ENCODE measurements at places on chromosomes 12 and 14.

DNA sequence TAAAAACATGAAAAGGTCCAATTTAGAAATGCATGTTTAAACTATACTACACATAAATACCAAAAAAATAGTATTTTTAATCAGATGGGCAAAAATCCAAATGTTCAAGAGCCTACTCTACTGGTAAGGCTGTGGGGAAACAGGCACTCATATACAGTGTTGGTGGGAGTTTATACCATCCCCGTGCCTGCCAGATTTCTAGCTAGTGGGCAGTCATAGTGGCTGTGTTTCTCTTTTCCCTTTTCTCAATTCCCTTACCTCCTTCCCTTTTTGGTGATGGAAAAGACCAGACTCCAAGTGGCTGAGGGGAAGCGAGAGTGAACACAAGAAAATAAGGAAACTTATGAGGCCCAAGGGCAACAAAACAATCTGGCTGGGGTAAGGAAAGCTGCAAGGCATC is 14.7 kb downstream of the ZNF641 start:
- DNase-seq, result peak; percentile 33

DNA sequence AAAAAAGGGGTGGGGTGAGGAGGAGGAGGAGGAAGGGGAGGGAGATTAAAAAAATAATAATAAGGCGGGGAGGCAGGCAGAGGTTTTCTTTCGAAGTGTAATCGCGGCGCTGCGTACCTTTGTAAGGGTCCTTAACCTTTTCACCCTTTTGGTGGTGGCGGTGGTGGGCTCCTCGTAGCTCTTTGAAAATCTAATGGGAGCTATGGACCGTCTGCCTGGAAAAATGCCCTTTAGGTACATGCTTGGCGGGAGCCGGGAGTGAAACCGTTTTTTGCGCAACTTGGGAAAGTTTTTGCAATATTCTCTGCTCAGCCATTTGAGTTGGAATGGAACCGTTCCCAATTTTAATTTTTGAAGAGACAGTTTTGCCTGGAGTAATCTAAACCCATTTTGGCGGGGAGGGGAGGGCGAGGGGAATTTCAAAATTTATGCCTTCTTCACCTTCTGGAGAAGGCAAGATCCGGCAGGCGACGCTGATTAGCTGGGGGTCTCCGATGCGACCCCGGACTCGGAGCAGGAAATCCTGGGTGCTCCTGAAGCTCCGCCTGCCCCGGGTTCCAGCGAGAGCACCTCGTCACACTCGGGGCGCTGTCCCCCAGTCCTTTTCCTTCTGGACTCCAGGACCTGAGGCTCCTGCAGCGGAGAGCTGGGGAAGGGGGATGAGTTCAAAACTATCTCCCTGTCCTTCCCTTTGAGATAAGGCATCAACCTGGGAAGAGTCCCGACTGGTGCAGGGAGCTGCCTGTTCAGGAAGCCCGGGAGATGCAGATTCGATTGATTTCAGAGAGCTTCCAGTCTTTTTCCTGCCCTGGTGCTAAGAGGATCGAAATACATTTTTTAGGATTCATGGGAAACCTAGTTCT is 74.6 kb upstream of the TBX5 start:
- DNase-seq, result no peak

- DNase-seq, result peak; percentile 69
Measured at GRCh38 chr12:132511516-132512196, 21.7 kb downstream of the FBRSL1 start.

GRCh38 chr14:96660123-96660522 is 137.1 kb upstream of the VRK1 start:
- DNase-seq, result no peak

GRCh38 chr12:68970951-68971350 is 38.0 kb upstream of the CPM start:
- no peak for DNase-seq

GRCh38 chr14:70885343-70886022 is 21.8 kb upstream of the PCNX1 start:
- DNase-seq, result no peak

DNA sequence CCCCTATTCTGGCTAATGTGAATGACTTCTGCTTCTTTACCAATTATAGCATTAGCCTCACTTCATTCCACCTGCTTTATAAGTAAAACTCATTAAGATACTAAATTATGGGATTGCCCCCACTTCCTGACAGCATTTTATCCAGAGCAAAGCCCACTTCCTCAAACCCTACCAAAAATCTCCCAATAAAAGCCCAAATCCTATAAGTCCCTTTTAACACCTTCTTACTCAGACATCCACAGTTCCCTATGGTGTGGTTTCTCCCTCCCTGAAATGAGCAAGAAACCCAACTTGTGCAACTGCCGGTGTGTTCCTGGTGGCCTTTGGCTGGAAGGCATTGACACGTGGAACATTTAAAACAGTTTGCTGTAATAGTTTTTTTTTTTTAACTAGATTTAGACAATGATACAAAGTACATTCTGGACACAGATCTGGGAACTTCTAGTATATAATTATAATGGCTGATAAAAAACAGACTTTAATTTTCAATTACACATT is 53.1 kb downstream of the BRMS1L start:
- DNase-seq, result no peak

GRCh38 chr12:53236443-53237111 is 4.6 kb upstream of the RARG start:
- no peak for DNase-seq

DNA sequence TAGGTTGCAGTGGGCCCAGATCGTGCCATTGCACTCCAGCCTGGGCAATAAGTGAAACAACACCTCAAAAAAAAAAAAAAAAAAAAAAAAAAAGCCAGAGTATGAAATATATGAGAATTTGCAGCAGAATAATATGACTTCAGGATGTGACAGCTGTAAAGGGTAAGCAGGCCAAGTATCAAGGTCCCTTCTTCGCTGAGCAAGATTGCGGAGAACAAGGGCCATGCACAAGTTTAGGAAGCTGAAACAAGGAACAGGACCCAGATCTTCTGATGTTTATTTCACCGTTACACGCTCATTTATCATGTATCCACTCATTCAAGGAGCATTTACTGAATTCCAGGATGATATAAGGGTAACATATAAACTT is 659 bp upstream of the FOXJ2 start:
- DNase-seq, result no peak

GRCh38 chr14:92527721-92528120 is 14.1 kb downstream of the RIN3 start:
- DNase-seq, result no peak

DNA sequence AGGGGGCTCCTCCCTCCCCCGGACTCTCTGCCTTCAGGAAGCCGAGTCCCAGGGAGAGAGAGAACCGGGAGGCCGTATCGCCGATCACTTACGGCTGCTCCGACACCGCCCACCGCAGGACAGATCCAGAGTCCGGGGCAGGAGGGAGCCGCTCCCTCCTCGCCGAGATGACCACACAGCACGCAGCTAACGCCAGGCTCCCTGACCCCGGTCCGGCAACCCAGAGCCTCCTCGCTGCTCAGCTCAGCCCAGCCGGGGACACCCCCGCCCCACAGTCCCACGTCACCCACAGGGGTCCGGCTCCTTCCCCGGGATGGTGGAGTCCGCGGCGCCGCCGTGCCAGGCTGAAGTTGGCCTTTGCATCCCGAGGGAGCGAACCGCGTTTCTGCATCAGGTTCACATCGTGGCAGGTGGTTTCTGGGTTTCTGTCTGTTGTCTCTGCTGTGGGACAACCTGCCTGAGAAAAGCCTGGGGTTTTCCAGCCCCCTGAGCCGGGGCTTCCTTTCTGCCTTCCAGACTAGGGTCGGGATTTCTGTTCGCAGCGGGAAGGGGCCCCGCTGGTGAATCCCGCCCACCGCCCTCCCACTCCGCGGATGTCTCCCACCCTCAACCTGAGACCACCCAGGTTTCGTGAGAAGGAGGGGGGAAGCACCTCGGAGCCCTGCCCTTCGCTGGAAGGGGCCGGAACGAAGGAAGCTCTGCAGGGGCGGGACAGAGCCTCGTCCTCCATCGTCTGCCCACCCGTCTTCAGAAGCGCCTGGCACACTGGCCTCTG is 61.2 kb downstream of the NOC4L start:
- DNase-seq, result no peak

DNA sequence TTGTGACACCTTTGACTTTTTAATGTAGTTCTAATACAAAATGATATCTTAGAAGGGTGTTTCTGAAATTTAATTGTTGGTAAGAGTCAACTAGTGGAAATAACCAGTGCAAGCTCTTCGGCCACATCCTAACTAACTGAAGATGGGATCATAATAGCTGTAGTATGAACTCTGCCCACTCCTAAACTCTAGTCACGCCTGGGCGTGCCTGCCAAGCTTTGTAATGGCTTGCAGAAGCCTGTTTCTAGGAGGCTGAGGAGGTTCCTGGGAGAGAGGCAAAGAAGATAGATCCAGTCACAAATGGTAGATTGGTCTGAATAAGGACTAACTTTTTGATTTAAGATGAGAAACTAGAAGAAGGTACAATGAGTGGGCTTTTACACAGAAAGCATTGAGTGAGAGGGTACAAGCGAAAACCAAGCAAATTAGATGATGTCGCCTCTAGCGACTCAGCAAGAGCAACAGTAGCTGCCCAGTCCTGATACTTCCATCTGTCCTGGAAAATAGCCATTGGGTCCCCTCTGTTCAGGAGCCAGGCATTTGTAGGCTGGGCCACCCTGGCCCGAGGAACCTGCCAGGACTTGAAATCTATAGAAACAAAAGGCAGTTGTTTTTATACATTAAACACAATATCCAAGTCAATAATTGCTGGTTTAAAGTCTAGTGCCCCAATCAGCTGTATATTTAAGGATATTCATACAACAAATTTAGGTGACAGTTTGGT is 148.8 kb downstream of the SLC38A4 start:
- no peak for DNase-seq

GRCh38 chr12:95593266-95593871 is 42.1 kb upstream of the USP44 start:
- no peak for DNase-seq

- DNase-seq, result peak; percentile 73
Measured at GRCh38 chr14:61476754-61477410, 155.5 kb downstream of the PRKCH start.

GRCh38 chr14:76002383-76002782 is 16.8 kb downstream of the IFT43 start:
- DNase-seq, result no peak

DNA sequence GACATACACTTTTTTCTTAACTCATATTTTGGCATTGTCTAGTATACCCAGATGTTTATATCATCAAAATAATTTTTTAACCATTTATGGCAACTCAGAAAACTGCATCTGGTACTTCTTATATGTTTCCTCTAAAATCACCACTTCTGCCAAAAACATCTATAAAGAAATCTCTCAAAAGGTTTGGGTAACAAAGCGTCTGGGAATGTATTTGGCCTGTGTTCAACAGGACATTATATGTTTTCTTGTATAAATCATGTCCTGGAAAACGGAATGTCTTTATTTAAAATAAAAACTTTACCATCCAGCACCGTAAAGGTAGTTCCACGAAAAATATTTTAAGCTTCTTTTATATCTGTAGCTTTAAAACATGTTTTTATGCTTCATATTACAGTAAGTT is 36.1 kb upstream of the FBLN5 start:
- no peak for DNase-seq

- no peak for DNase-seq
Measured at GRCh38 chr12:38137287-38137686, 179.3 kb upstream of the ALG10B start.

DNA sequence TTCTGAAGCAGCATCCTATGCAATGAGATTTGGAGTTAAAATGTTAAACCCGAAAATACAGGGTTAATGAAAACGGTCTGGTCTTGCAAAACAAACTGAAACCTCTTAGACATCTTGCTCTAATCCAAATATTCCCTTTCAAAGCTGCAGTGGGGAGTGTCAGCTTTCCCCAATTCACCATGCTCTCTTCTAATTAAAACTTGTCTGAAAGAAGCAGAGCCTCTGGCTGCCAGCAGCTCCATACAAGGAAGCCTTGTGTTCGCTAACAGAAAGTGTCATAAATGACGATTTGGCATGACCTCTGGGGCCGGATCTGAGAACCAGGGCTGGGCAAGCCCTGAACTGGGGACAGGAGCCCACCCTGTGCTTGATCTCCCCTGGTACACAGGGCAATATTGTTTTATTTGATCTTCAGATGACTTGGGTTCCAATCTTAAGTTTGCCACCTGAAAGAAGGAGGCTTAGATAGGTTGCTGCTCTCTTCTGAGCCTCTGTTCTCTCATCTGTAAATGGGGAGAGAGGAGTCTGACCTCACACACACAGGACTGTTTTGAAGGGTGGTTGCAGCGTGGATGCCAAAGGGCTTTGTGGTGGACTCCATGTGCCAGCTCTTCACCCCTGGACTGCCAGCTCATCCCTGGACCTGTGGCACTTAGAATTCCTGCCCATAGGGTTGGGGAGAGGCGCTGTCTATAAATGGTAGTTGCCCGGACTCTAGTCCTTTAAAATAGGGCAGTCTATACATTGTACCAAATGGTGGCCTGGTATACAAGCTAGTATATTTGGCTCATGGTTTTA is 7.8 kb downstream of the KMT5A start:
- DNase-seq, result no peak

DNA sequence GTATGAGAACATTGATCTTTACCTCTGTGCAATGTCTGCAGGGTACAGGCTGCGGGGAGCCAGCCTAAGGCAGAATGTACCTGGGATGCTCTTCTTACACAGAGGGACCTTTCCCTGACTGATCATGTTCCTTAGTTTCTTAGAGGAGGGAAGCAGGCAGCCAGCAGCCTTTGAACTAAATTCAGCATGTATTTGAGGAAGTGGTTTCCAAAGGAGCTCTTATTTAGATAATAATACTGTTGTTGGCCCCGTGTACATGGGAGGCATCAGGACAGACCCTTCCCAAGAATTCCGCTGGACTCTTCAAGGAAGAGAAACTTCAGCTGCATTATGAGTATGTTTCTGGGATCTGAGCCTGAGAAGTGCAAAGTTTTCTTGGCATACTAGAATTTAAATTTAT is 98.8 kb downstream of the CCDC92 start:
- no peak for DNase-seq

DNA sequence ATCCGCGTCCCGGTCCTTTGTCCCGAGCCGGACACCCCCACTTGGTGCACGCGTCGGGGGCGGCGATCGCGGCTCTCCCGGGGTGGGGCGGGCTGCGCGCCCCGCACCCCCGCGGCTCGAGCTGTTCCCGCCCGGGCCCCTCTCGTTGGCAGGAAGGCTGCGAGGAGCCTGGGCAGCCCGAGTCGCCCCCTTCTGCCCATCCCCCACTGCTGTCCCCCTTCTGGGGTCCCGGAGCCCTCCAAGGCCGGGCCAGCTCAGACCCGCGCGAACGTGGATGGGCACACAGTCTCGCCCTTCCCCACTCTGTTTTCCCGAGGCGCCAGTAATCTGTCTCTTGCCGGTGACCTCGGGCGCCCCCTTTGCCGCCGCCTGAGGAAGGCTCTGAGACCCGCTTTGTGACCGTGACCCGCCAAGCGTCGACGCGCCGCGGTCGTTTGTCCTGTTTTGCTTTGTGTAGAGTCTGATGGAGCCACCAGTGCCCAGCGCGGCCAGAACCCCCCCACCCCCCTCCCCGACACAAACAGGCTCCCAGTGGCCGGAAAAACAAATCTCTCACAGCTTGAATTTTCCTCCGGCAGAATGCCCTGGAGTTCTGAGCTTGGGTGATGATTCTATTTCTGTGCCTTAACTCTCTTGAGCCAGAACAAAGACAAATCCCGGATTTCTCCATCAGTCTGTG is 610 bp downstream of the C14orf132 start:
- DNase-seq, result peak; percentile 80

- DNase-seq, result no peak
Measured at GRCh38 chr14:101726954-101727302, 34.6 kb upstream of the PPP2R5C start.

GRCh38 chr12:92551853-92552397 is 150.9 kb upstream of the PLEKHG7 start:
- DNase-seq, result no peak

All from globus pallidus (tissue), 1 donor.